ENCODE measurements at places on chromosomes 16 and 17. TPM values are rescaled to one million over a fixed set of nuclear protein-coding genes. Genes with fewer than 3 reads are reported as not detected.

Gene RGS9
- total RNA-seq: 35.5 TPM

Gene CACNG5
- 12.2 TPM for total RNA-seq

Gene SOX15
- 1.4 TPM for total RNA-seq

Gene SOX8
- total RNA-seq: 49.4 TPM

Gene SMIM22
- not detected for total RNA-seq

Gene FBXL20
- total RNA-seq: 26.8 TPM

Gene TBC1D3K
- not detected for total RNA-seq

Gene C17orf50
- not detected for total RNA-seq

Gene PARN
- total RNA-seq: 27.0 TPM

Gene KLHL10
- not detected for total RNA-seq

Gene ACBD4
- 3.5 TPM for total RNA-seq

Gene ACSM2A
- not detected for total RNA-seq

Gene CCR7
- total RNA-seq: not detected

All from diencephalon (tissue), 1 donor.